ENCODE measurements at places on chromosomes 12 and 14.

DNA sequence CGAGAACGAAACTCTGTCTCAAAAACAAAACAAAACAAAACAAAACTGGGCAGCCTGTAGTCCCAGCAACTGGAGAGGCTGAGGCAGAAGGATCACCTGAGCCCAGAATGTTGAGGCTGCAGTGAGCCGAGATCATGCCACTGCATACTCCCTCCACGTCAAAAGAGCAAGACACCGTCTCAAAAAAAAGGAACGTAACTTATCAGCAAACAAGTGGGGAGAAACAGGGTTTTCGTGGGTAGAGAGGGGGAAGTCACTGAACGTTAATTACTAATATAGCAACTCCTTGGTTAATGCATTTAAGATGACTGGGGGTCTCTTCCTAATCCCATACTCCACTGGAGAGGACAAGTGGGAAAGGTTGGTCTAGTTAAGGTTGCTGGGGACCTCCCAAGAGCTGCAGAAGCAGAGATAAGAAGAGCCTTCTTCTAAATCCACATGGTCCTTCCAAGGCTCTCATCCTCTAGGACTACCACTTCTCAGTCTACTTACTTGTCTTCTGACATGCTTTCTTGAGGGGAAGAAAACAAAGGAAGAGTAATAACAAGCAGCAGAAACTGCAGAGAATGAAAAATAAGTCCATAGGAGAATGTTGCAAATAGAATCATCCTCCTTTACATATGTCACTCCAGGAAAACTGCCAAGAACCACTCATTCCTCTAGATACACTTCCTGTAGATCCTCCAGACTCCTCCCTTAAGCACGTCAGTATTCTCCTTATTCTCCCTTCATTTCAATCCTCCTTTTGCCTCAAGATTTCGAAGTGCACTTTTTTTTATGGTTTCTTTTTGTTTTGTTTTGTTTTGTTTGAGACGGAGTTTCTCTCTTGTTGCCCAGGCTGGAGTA, 5.8 kb downstream of the NUMB start:
- H3K4me1 ChIP-seq = peaks cover 9% of the 10 kb centered on the region
- H3K36me3 ChIP-seq = no peaks in the 10 kb centered on the region
- H3K27me3 ChIP-seq = no peaks in the 10 kb centered on the region
- H3K27ac ChIP-seq = no peak overlapping the region

DNA sequence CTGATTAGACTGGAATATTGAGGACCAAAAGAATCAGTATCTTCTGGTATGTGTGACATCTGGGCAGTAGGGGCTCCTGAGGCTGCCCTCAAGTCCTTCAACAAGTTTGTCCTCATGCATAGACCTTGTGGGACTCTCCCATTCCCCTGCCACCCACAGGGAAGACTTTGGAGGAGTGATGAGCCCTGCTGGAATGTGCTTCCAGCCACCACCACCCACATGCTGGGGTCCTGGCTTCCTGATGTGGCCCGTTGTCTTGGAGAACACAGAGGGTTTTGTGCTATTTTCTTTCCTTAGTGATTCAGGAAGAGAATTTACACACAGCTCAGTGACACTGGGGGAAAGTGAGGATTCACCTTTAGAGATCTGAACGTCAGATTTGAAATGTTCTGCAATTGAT, 29.2 kb upstream of the SEL1L start:
- no peak for DNase-seq
- H3K27ac ChIP-seq = no peak overlapping the region
- no peaks in the 10 kb centered on the region for H3K27me3 ChIP-seq
- no peaks in the 10 kb centered on the region for H3K4me1 ChIP-seq
- H3K4me3 ChIP-seq = no peak overlapping the region
- no peaks in the 10 kb centered on the region for H3K36me3 ChIP-seq

GRCh38 chr14:92590176-92590575, 76.6 kb downstream of the RIN3 start:
- H3K27ac ChIP-seq = no peak overlapping the region
- peaks cover 26% of the 10 kb centered on the region for H3K36me3 ChIP-seq
- H3K27me3 ChIP-seq = no peaks in the 10 kb centered on the region
- H3K4me3 ChIP-seq = no peak overlapping the region
- DNase-seq = no peak

- H3K4me1 ChIP-seq = peaks cover 11% of the 10 kb centered on the region
- no peaks in the 10 kb centered on the region for H3K27me3 ChIP-seq
- no peak for DNase-seq
- no peak overlapping the region for H3K4me3 ChIP-seq
- H3K36me3 ChIP-seq = no peaks in the 10 kb centered on the region
- no peak overlapping the region for H3K27ac ChIP-seq
Measured at GRCh38 chr12:19428246-19428645, 11.0 kb upstream of the AEBP2 start.

DNA sequence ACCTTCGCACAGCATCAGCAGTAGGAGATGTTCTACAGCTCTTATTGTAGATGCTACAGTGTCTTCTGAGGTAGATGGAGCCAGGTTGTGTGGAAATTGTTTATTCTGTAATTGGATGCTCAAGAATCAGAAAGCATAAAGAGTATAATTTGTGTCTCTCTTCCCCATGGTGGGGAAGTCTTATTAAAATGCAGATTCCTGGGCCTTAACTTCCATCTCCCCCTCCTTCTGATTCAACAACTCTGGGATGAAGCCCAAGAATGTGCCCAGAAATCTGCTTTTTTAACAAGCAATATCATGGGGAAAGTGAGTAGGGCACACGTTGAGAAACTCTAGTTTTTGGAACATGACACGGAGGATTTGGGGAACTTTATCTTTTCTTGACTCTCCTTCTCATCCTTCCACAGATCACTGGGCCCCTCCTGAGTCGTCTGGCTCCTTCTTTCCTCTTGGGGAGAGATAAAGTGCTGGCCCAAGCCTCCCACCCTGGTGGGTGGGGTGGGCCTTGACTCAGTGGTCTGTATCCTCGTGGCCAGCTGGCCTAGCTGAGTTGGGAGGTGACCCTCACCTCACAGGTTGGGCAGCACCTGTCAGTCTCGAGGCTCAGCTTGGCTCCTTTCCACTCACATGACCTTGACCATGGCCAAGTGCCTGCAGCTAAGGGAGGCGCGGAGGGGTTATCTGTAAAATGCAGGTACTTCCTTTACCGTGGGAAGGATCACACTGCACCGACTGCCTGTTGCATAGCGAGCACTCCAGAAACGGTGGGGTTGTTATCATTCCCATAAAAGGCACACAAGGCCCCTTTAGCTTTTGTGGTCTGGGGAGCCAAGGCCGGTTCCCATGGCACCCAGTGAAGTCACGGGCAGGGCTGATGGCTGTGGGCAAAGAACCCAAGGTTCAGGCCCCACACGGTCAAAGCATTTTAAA, 141.9 kb downstream of the CHST11 start:
- H3K4me1 ChIP-seq = peaks cover 4% of the 10 kb centered on the region
- no peak overlapping the region for H3K27ac ChIP-seq
- no peaks in the 10 kb centered on the region for H3K36me3 ChIP-seq
- DNase-seq = no peak

DNA sequence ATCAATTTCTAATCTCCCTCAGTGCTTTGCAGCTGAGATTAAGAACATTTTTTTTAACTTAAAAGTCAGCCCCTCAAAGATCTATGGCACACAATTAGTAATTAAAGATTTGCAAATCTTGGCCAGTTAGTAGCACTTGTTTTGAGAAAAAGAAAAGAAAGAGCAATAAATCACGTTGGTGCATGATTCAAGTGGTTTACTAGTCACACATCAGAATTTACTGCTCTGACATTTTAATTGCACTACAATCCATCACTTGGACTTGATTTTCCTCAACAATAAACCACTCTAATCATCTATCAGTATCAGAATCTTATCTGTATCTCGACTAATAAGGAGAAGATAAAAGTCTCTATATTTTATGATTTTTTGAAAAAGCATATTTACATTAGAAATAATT, 154.3 kb downstream of the HELB start:
- no peak for DNase-seq
- no peaks in the 10 kb centered on the region for H3K4me1 ChIP-seq
- no peaks in the 10 kb centered on the region for H3K36me3 ChIP-seq
- no peak overlapping the region for H3K27ac ChIP-seq
- no peak overlapping the region for H3K4me3 ChIP-seq

DNA sequence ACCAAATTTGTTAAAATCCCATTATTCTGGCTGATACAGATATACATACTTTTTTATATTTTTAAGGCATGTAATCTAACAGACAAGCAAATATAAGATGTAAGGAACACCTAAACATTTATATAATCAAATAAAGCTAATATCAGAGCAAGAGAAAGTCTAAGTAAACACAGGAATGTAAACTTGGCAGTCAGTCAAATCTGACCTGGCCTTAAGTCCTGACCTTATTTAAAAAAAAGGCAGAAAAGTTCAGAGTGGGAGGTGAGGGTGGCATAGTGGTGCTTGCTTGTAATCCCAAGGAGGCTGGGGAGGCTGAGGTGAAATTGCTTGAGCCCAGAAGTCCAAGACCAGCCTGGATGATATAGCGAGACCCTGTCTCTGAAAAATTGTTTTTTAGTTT, 152.6 kb downstream of the DERA start:
- H3K27ac ChIP-seq = no peak overlapping the region
- H3K36me3 ChIP-seq = no peaks in the 10 kb centered on the region
- no peak for DNase-seq
